ENCODE measurements at places on chromosomes 6 and 20.
A peak's percentile ranks its signal among the peaks of the same experiment; 100 is the strongest.

- DNase-seq: no peak
Observed at GRCh38 chr6:167835260-167835659, 8.5 kb downstream of the AFDN start.

DNA sequence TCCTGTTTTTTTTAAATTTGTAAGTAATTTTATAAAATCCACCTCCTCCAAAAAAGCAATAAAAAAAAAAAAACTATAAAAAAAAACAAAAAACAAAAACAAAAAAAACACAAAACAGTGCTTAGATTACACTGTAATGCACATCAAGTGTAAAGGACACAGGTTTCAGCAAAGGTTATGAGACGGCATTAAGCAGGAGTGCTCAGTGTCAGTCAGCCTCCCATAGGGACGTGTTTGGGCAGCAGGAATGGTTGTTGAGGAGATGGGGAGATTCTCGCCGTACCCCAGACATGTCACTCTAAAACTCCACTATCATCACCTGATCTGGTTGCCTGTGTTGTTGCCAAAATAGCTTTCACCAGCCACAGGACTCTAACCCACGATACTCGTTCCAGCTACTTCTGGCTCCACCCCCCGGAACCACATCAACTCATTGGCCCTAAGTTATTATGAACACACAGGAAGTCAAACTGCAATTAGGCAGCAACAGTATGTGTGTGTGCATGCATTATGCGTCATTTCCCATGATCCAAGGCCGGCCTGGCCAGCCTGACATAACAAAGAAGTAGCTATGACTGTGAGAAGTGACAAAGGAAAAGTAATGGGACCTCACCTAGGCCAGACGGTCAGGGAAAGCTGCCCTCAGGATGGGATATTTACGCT, 28.7 kb downstream of the ECT2L start:
- no peak for DNase-seq

DNA sequence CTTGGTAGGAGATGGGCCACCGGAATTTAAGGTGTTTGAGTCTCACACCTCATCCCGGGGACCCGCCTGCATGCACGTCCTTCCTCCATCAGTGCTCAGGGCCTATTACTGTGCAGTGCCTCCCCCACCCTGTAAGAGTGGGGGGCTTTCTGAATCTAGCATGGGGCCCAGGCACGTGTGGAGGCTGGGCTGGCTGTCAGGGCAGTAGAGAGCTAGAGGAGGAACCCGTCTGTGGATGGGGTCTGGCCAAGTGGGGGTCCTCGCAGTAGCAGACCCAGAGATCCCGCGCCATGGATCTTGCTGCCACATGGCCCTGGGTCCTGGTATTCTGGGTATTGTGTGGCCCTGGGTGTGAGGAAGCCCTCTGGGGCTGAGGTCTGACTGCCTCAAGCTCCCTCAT, 42.9 kb downstream of the SRC start:
- no peak for DNase-seq

GRCh38 chr20:25532971-25533391, 52.4 kb downstream of the NINL start:
- no peak for DNase-seq

DNA sequence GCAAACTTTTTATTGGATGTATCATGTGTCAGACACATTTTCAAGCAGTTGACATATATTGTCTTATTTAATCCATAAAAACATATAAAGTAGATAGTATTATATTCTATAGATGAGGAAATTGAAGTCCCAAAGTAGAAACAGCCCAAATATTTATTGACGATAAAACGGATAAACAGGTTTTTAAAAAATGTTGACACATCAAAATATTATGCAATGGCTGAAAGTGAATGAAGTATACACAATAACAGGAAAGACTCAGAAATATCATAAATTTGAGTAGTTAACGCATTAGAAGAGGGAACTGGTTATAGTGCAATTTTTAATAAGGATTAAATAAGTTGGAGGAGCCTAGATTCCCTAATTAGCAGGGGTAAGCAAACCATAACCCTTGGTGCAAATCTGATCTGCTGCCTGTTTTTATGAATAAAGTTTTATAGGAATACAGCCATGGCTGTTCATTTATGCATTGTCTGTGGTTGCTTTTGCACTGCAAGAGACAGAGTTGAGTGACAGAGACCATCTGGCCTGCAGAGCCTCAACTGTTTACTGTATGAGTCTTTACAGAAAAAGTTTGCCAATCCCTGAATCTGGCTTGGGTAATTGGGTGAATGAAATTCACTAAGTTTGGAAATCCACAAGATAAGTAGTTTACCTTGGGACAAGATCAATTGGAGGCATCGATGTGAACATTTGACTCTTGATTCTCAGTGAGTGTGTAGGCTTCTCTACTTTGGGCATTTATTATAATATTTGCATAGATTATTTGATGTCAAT, 50.6 kb upstream of the EXOC2 start:
- no peak for DNase-seq

DNA sequence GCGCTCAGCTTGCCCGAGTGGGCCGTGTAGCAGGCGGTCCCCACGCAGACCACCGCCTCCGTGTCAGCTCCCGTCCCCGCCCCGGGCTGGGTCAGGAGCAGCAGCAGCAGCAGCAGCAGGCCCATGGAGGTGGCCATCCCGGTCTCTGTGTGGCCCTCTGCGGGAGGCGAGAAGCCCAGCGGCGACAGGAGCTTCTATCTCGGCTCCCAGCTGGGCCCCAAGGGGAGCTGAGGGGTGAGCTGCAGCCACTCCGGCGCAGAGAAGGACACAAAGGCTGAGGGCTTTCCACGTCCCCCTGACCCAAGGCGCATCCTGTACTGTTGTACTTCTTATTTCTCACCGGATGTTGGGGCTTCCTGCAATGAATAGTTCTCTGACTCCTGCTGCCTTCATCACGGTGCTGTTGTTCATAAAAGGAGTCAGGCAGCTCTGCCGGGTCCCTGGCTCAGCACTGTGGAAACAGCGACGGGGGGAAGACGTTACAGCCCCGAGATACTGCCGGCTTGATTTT, at the start of gene CD93:
Gene CD93, minus strand, starts transcription at position 269 of the 511 bp plus-strand sequence. Its CDS starts 132 bp downstream, at position 137.
- DNase-seq: no peak

GRCh38 chr6:1781152-1781816, 171.6 kb downstream of the FOXC1 start:
- no peak for DNase-seq

DNA sequence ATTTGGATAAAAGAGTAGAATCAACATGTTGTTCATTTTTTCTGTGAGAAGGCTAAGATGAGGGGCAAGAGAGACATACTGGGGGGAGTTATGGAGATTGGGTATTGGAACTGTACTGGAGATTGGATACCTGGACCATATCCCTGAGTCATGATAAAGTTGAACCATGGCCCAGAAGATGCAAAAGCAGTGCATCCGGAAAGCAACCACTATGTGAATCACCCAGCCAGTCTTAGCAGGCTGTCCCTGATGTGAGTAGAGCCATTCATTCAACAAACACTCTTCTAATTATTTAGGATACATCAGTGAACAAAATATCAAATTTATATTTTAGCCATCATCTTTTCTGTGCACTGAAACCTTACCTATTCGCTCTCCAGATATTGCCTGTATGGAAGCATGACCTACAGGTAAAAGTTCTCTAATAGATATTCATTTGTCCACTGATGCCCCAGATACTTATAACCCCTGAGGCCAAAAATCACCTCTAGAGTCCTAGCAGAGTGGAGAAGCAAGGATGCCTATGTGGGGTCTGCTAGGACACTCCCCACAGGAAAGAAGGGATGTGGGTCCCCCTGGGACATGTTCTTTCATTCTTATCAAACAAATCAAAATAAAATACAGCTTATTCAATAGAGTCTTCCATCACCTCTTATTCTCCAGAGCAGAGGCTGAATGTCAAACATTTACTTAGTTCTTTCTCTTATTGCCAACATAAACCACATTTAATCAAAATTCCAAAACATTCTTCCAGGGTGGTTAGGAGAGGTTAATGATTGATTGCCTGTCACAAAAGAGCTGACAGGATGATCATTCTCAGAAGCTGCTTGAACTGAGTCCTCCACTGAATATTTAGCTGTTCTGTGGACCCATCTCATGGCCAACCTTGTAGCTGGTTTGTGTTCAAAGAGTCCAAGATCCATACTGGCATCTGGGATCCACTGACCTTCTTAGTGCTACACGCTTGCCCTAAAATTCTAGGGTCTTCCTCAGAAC, 37.0 kb upstream of the PKHD1 start:
- no peak for DNase-seq

- DNase-seq: no peak
Observed at GRCh38 chr6:39048481-39049399, at the start of gene GLP1R. TSS of gene GLP1R (plus strand) at chr6:39048781. CDS start at chr6:39048841, 60 bp downstream.

- DNase-seq: no peak
Observed at GRCh38 chr6:48535582-48536009, 424.6 kb upstream of the PTCHD4 start.

DNA sequence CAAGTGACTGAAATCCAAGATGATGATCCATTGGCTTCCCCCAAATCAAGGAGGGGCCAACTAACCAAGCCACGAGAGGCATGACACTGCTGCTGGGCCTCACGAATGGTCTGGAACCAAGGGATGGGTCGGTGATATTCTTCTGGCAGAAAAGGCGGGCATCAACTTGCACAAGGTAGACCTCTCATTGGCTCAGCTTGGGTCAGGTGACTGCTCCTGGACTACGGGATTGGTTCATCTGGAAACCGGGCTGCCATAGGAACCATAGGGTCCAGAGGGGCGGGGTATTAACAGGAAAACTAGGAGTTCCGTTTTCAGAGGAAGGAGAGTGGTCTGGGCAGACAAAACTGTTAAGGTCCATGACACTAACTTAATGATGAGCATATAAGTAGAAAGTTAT, 100.9 kb downstream of the TFAP2C start:
- DNase-seq: no peak

- no peak for DNase-seq
Observed at GRCh38 chr6:52595000-52595795, 18.3 kb upstream of the TRAM2 start.

- DNase-seq: no peak
Observed at GRCh38 chr6:10759884-10760329, 12.3 kb downstream of the TMEM14B start.

DNA sequence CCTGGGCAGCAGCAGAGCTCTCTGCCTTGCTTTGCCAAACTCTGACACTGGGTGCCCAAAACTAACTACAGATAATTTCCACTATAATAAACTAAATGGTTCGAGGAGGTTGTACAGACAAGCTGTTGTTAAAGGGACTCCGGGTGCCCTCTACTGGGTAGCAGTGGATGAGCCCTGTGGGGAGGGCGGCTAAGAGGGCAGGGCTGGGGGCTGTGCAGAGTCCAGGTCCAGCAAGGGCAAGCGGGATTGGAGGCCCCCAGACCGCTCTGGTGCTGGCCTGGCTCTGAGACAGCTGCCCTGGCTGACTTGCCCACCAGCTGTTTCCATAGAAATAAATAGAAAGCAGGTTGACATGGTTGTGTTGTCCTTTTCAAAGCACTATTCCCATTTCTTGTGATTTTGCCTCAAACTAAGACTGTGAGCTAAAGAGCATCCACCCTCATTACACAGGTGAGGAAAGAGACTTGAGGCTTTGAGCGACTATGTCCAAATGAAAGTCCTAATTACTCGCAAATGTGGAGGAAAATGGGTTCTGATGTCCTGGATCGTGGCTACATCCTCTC, 167.6 kb upstream of the CST7 start:
- no peak for DNase-seq

DNA sequence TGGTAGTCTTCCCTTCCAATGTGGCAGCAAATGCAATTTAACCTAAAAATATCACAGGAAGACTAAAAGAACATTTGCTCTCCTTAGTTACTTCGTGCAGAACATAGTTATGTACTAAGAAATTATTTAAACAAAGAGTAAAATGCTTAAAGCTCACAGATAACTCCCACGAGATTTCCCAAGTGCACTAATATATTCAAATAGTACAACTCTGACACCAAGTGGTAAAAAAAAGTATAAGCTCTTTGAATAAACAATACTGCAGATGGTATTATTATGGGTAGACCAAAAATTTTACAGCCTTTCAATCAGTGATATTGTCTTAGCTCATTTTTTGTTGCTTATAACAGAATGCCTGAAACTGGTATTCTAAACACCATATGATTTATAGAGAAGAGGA, 52.8 kb upstream of the FILIP1 start:
- DNase-seq: peak; percentile 33

DNA sequence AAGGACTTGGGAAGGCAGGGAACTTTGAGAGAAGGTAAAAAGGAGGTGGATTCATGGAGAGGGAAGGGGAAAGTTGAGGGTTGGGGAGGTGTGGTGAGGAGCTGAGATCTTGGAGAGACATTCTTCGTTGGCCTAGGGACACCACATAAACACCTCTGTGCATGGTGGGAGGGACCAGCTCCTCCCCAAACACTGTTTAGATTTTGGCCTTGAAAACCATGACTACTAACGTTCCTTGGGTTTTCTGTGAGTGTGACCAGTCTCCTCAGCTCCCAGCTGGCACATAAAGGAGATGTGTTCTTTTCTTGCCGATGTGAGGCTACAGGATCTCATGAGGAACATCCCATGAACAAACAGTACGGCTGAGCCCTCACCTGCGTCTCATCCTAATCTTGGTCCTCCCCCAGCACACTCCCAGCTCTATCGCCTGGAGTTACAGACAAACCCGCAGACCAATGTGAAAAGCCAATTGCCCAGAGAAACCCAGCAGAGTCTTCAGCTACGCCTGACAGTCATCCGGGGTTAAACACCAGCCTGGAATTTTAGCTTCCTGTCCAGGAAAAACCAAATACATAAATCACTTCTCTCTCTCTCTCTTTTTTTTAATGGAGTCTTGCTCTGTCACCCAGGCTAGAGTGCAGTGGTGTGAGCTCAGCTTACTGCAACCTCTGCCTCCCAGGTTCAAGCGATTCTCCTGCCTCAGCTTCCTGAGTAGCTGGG, 22.0 kb upstream of the DDR1 start:
- DNase-seq: no peak

- DNase-seq: no peak
Observed at GRCh38 chr20:8780915-8781314, 288.0 kb upstream of the PLCB4 start.

- DNase-seq: no peak
Observed at GRCh38 chr20:52843425-52843824, 128.7 kb upstream of the TSHZ2 start.

- DNase-seq: no peak
Observed at GRCh38 chr6:118679327-118679901, 28.0 kb upstream of the CEP85L start.

- no peak for DNase-seq
Observed at GRCh38 chr6:43936476-43936875, 166.5 kb downstream of the VEGFA start.

GRCh38 chr20:21395666-21396598, 1.4 kb downstream of the NKX2-4 start:
- no peak for DNase-seq

DNA sequence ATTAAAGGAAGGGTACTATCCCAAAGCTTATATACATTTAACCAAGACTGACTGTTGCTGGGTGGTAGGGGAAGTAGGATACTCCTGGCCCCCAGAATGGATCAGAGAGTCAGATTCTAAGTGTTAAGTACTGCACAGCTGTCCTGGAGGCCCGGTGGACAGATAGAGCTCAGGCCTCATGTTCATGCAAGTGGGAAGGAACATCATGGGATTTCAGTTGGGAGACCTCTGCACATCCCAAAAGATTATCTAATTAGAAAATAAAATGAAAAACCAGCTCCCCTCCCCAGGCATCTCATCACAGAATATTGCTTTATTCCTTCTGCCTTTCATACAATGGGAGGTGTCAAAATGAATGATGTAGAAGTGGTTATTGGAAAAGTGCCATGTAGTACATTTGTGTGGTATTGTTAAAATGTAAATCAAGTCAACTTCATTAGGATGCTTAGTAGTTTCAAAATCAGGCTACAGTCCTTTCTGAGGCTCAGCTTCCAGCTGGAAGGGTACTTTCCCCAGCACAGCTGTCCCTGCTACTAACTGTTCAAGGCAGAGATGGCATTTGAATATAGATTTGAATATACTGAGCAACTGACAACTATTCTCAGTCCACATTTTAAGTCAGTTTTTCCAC, 82.9 kb downstream of the SLC35B3 start:
- no peak for DNase-seq

GRCh38 chr20:5511930-5512329, 195.2 kb upstream of the PROKR2 start:
- no peak for DNase-seq
